ENCODE measurements at places on chromosomes 2 and 18.

- no peak for DNase-seq
These were observed 4.0 kb downstream of the ABHD3 start for GRCh38 chr18:21700528-21701075.

DNA sequence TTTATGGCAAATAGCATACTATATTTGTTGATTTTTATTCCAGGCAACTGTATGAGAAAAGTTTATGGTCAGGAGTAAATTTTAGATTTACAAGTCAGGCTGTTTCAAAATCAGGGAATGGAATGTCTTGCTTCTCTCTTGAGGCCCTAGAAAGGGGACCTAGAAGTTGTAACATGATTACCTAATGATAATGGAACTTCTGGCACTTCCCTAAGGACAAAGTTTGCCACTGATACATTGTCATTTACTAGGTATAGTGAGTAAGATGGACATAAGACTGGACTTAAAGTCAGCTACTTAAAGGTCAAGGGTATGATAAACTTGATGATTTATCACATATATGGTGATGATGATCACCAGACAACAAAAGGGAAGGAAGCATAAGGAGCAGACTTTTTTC is 103.3 kb upstream of the VRK2 start:
- no peak for DNase-seq

DNA sequence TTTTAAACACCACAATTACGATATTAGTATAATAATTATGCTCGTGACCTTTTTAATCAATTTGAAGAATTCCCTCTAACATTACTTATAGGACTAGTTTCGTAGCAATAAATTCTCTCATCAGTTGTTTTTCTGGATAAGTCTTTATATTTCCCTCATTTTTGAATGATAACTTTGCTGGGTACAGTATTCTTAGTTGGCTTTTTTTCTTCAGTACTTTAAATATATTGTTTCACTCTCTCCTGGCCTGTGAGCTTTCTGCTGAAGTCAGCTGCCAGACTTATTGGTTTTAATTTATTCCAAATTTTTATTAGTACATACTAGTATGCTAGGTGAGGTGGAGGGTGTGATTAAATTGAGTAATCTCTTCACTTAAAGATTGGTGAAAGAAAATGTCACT is 123.8 kb upstream of the CNTNAP5 start:
- no peak for DNase-seq

- no peak for DNase-seq
These were observed 151.2 kb downstream of the SRBD1 start for GRCh38 chr2:45459860-45460259.

DNA sequence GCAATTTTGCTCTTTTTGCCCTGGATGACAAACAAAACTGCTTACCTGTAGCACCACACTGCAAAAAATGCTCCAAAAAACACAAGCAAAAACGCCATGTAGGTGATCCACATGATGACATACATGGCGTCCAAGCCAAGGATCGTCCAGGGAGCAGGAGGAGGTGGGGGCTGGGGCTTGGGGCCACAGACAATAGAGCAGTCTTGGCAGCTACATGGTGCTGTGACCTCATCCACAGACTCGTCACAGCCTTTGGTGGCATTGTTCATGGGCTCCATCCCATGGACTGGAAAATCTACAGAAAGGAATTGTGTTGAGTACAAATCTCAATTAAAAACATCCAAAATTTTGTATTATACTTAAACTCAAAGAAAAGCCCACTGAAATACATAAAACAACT is 26.1 kb downstream of the NPC1 start:
- DNase-seq: no peak

GRCh38 chr18:80037300-80037699 is 3.1 kb downstream of the RBFA start:
- DNase-seq: no peak

DNA sequence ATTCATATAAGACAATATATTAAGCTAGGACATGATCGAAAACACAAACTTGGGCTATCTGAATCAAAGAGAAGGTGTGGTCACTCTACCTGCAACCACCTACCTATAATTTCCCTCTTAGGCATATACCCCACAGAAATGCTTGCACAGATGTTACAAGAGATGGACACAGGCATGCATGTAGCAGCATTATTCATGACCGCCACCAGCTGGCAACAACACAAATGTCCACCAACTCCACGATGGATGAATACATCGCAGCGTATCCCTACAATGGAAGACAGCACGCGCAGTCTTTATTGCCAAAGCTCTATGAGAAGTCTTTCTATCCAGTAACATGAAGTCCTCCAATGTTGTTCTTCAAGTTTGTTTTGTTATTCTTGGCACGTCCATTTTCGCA is 90.8 kb downstream of the ARL4C start:
- no peak for DNase-seq

DNA sequence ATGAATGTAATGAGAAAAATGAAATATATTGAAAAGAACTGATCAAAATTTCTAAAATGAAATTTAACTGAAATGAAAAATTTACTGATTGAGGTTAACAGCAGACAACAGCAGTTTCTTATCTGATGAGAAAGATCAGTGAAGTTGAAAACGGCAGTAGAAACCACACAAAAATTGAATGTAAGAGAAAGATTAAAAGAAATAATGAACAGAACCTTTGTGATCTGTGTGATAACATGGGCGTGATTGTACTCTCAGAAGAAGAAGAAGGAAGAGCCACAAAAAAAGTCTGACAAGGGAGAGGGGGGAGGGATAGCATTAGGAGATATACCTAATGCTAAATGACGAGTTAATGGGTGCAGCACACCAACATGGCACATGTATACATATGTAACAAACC is 45.2 kb downstream of the FAM117B start:
- DNase-seq: no peak

GRCh38 chr2:62512384-62512783 is 6.4 kb upstream of the TMEM17 start:
- DNase-seq: no peak
